ENCODE measurements at places on chromosomes 1 and 21.

GRCh38 chr1:242567596-242567995, 43.1 kb upstream of the PLD5 start:
- no peak for DNase-seq

- no peak for DNase-seq
Observed at GRCh38 chr1:2307972-2308371, 79.9 kb downstream of the SKI start.

DNA sequence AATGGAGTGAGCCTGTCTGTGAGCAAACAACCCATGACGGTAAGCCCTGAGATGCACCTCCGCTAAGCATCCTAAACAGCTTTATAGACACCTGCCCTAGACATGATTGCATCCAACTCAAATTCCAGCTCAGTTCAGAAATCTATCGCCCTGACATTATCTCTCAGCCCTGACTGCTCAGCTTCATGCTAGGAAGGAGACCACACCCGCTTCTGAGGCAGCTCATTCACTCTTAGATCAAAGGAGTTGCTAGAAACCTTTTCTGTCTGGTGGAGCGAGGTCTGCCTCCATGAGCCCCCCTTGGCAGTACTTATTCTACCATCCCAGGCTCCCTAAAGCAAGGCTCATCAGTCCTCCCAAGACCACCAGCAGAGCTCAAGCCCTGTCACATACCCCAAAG, 17.0 kb downstream of the IL10RB start:
- no peak for DNase-seq

- DNase-seq, result no peak
Observed at GRCh38 chr1:242128951-242129502, 130.1 kb upstream of the MAP1LC3C start.

- DNase-seq, result no peak
Observed at GRCh38 chr1:50603274-50604271, 180.3 kb upstream of the DMRTA2 start.

- DNase-seq, result no peak
Observed at GRCh38 chr1:91501523-91501851, 836 bp downstream of the CDC7 start.

- DNase-seq, result no peak
Observed at GRCh38 chr1:248850536-248851251, 8.2 kb downstream of the ZNF692 start.

- no peak for DNase-seq
Observed at GRCh38 chr1:81424061-81424460, 376.7 kb upstream of the ADGRL2 start.

- no peak for DNase-seq
Observed at GRCh38 chr1:230204842-230205241, 137.8 kb downstream of the GALNT2 start.

GRCh38 chr1:113392541-113393128, 2.3 kb downstream of the MAGI3 start:
- no peak for DNase-seq
